ENCODE measurements at places on chromosomes 4 and X.

DNA sequence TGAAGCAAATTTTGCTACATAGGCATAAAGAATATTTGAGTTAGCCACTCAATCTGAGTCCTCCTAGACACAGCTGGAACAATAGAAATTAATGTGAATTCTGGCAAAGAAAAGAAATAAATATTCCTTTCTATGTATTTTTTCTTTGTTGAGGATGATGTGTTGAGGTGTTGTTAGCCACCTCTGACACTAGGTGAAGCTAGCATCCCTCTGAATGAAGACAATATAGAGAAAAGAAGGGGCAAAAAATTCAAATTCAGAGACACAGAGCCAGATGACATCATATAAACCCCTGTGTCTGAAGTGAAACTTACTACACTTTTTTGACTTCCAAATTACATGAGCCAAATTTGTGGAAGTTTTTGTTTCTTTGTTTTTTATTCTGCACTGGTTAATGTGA, 34.6 kb upstream of the TMPRSS11D start:
- DNase-seq: no peak

DNA sequence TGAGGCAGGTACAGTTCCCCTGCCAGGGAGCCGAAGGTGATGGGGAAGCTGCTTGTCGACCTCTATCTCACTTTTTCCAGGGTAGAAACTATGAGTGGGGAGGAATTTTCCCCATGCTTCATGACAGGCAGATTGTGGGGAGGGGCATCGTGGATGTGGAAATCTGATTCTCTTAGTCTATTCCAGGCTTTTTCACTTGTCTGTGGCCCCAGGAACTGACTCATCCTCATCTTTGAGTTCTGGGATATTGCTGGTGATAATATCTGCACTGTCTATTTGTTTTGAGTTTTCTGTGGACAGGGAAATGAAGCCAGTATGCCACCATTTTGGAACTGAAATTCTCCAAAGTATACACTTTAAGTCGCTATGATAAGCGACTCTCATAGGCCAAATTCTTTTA, 7.6 kb upstream of the TLR2 start:
- DNase-seq: no peak

- DNase-seq: no peak
These were observed 554.6 kb upstream of the BOD1L1 start for GRCh38 chr4:14182148-14182547.

- DNase-seq: no peak
These were observed 12.8 kb downstream of the AIMP1 start for GRCh38 chr4:106329041-106329618.

DNA sequence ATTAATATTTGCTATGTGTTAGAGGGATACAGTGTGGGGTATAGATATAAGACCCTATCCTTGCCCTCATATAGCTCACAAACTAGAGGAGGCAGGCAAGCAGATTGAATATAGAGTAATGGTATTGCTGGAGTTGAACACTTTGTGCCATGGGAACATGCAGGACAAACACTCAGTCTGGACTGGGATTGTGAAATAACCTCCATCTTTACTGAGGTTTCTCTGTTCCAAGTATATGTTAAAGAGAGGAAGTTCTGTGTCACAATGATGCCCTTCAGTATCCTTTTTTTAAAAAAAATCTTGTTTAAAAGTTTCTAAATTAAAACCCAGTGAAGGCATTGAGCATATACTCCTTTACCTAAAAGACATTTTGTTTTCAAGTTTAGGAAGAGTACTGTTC, 8.7 kb downstream of the FABP2 start:
- no peak for DNase-seq

DNA sequence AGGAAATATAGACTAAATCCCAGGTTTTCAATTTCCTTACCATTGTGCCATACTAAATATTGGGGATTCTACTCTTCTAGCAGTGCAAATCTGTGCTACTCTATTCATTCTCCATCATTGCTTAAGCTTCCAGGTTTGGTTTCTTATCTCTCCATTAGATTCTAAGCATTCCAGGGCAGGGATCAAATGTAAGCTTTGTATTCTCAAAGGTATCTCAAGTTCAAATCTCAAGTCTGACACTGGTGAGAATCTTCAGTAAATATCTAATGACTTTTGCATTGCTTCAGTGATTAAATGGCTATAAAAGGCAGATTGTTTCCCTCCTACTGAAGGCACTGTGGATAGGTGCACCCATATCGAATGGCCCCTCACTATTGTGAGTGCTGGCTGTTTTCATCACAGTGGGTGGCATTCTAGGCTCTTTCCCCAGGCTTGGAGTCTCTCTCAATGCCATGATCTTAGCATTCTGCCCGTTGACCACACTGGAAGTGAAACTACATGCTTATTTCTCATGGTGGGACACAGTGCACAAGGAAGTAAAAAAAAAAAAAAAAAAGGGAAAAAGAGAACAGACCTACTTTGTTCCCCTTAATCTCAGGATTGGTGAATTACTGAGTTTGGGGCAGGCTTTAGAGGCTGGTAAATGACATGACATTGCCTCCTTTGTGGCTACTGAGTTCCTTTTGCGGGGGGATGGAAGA, 28.7 kb downstream of the FAM9C start:
- DNase-seq: no peak

DNA sequence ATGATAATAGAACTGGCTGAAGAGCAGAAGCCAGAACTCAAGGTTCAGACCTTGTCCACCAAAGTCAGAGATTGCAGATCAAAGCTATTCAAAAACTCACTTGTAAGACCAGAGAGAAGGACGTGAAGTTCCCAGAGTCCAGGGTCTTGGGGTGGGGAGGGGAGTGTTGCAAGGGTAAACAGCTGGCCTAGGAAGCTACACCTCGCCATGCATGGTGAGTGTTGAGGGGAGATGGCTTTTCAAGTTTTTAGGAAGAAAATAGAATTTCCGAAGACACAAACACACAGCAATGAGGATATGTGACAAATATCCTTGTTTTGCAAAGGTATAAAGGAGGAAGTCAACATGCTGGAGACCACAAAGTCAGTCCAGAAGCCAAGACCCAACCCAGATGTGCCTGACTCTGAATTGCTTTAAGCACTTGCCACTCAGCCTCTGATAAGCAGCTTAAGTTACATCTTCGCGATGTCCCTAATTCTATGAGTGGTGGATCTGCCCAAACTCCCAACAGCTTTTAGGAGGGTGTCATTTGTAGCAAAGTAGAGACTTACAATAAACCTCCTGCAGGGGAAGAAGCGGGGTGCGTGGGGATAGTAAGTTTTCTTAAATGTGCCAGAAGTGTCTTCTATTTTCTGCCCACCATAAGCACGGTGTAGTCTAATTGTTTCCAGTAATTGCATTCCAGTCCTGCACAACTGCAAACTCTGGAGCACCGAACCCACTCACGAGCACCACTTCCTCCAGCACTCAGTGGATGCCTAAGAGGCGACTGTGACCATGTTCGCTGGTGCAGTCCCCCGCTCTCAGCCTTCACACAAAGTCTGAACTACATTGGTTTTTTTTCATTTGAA, 26.5 kb downstream of the HAND2 start:
- no peak for DNase-seq

- no peak for DNase-seq
These were observed 375.9 kb downstream of the GPM6A start for GRCh38 chr4:175436196-175436595.

- DNase-seq: no peak
These were observed 62.1 kb upstream of the LANCL3 start for GRCh38 chrX:37509349-37509748.

- no peak for DNase-seq
These were observed 722.4 kb downstream of the RAB28 start for GRCh38 chr4:12761694-12762093.

DNA sequence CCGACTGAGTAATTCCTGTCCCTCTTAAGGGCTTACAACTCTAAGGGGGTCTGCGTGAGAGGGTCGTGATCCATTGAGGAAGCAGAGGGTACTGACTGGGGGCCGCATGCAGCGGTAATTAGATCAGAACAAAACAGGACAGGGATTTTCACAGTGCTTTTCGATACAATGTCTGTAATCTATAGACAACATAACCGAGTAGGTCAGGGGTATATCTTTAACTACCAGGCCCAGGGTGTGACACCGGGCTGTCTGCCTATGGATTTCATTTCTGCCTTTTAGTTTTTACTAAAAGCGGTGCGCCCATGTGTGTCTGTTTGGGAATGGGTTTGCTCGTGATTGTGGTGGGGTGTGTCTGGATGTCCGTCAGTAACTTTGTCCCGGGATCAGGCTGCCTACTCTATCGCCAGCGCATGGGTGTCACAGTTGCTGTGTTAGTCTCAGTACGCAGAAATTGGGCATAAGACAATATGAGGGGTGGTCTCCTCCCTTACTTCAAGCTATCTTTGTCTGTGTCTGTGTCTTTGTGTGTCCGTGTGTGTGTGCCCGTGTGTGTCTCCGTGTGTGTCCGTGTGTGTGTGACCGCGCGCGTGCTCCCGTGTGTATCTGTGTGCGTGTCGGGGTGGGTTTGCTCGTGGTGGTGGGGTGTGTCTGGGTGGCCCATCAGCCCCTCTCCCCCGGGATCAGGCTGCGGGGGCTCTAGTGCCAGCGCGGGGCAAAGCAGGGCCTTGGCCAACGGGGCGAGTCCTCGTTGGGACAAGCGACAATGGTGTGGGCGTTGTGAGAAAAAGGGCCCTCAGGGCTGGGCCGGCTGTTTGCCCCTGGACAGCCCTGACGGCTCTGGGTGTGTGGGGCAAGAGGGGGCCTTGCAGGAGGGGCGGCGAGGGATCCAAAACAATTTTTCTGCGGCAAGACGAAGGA, 10.4 kb downstream of the FRG2 start:
- no peak for DNase-seq

GRCh38 chr4:114279711-114280110, 300.3 kb upstream of the ARSJ start:
- no peak for DNase-seq

DNA sequence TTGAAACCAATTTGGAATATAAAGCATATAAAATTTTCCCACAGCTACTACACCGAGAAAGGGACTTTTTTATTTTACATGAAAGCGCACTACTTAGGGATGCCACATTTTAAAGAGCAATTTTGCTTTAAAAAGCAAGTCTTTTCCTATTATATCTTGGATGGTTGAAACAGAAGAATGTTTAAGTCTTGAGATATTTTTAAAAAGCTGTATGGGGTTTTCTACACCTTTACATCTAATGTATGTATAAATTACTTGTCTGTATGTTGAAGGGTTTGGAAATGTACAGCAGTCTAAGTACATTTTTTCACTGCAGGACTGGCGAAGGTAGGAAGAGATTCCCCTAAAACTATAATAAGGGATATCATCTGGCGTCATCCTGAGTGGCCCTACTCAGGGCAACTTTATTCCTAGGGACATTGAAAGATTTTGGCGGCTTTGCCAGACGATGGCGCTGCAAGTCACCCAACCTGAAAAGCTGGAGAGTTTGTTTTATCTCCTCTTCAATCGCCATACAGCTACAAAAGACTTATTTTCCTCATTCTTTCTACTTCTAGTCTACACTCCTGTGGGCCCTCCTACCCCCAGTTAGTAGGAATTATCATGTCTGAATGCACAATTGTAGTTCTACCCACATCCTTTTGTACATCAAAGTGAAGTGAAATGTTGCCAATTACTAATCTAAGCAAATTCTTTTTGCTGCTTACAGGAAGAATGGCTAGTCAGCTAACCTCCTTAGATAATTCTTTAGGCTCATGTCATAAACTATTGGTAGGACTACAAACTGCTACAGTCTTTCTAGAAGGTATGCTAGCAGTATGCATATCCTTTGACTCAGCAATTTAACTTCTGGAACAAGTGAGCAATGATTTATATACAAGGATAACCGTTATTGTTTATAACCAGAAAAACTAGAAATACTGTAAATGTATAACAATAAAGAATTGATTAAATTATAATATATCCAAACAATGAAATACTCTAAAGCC, 782 bp upstream of the NEK1 start:
- peak; percentile 80 for DNase-seq

DNA sequence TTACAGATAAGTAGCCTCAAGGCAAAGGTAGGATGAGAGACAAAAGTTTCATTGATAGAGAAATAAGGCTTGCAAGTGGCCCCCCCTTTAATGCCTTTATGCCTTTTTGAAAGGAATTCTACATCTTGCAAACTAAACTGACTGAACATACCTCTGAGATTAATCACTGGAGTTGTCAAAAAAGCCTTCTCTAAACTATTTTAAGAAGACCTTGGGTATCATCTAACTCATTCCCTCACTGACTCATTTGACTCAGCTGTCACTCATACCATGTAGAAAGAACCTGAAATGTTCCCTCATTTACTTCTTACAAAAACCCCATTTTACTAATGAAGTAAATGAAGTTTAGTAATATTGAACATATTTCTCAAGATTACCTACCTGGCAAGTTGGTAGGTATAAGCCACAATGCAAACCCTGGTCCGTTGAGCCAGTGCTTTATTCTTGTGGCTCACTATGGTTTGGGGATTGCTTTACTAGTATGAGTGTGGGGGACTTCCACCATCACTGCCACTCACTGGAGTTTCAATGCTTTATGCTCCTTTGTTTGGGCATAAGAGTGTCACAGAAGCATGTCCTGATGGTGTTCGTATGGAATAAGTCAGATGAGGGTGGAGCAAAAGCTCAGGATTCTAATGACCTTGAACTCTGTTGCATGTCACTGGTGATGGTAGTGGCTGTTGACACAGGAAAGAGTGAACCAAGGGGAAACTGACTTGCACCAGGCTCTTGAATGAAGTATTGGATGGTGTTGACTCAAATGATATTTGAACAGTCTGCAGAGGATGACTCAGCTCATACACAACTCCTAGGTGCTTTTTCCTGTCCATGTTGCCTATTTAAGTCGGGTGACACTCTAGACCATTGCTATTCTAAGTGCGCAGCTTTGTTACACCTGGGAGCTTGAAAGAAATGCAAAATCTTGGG, 305.5 kb upstream of the EMCN start:
- DNase-seq: no peak

GRCh38 chr4:5447755-5448154, 260.6 kb downstream of the EVC2 start:
- no peak for DNase-seq

- no peak for DNase-seq
These were observed 92.3 kb upstream of the TLL1 start for GRCh38 chr4:165780735-165781134.

DNA sequence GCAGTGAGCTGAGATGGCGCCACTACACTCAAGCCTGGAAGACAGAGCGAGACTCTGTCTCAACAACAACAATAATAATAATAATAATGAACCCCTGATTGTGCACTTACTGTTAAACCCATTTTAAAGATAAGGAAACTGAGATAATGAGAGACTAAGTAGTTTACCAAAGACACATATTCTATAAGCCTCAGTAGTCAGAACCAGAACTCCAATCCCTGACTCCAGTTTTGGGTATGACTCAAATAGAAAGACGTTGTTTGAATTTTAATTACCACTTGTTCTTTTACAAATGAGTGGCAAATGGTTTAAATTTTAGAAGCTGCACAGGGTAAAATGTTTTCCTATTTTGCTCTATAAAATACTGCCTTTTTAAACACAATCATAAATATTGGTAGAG, 37.4 kb downstream of the ACSL4 start:
- no peak for DNase-seq

- no peak for DNase-seq
These were observed 247.1 kb upstream of the ETNPPL start for GRCh38 chr4:109009909-109010308.

DNA sequence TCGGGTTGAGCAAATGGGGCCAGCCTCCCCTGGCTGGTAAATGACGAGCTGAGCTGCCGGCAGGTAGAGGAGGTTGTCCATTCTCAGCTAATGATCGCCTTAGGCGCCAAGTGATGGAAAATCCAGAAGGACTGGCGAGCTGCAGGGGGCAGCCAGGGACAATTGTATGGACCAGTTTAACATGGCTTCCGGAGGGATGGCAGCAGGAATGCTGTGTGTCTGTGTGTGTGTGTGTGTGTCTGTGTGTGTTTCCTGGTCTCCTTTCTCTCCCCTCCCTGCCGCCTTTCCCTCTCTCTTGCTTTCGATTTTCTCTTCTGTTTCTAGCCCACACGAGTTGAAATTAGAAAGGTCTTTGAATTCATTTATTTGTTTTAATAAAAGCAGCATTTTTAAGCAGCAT, 45.2 kb upstream of the BCOR start:
- DNase-seq: no peak

Data from activated CD8-positive, alpha-beta memory T cell treated with anti-CD3 and anti-CD28 coated beads for 24 hours (primary cell).